ENCODE measurements at places on chromosomes 5 and 9. TPM values are rescaled to one million over a fixed set of nuclear protein-coding genes. Genes with fewer than 3 reads are reported as not detected.

DNA sequence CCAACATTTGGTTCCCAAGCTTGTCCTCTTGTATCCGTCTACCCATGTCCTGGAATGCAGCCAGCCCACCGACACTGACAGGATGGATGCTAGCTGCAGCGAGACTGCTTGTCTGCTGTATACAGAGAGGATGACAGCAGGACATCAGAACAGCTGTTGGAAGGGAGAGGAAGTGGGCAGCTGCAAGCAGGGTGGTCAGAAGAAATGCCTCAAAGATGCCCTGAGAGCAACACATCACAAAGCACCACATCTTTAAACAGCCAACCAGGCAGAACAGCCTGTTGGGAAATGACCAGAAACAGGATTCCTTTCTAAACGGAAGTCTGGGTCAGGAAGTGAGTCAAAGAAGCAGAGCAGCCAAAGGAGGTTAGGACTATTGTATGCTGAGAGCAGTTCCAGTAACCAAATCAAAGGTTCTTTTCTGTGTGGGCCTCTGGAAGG is 219.1 kb downstream of the NDUFS4 start:
- DNase-seq = no peak

RECK gene
- total RNA-seq = 9.9 TPM

- no peak for DNase-seq
Observed at GRCh38 chr5:171634511-171634910, 151.1 kb upstream of the SMIM23 start.

DNA sequence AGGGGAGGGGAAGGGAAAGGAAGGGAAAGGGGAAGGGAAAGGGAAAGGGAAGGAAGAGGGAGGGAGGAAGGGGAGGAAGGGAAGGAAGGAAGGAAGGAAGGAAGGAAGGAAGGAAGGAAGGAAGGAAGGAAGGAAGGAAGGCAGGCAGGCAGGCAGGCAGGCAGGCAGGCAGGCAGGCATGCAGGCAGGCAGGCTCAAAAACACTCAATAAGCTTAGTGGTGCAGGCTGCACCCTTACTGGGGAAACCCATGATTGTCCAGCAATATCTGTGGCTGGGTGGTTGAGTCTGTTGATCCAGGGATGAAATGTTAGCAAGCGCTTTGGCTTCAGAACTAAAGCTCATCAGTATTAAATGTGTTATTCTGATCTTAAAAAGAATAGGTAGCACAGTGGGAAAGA is 145.6 kb downstream of the LPAR1 start:
- DNase-seq = no peak

DNA sequence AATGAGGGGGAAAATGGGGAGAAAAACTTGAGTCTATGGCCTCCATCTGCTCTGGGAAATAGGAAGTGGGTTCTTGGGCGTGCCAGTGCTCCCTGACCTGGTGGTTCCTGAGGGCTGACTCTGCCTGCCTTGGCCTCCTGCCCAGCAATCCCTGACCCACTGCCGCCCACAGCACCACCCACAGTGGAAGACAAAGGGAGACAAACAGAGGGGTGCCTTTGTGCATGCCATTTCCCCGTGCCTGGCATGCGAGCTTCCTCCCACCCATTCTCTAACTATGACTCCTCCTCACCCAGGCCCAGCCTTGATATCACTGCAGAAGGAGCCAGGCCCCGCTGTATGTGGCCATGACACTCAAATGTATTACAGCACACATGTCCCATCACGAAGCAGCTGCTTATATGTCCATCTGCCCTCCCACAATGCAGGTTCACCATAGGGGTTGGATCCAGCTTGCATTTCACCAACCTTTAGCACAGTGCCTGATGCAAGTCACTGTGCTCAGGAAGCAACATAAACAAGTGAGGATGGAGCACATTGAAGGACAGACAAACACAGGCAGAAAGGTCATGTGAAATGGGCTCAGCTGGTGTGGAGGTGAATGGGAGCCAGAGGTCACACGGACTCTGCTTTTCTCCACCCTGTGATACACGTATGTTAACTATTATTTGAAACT is 84.4 kb downstream of the ADRB2 start:
- DNase-seq = no peak

BTNL8 gene
- 0.96 TPM for total RNA-seq

SPATA31C1 gene
- total RNA-seq = not detected

DNA sequence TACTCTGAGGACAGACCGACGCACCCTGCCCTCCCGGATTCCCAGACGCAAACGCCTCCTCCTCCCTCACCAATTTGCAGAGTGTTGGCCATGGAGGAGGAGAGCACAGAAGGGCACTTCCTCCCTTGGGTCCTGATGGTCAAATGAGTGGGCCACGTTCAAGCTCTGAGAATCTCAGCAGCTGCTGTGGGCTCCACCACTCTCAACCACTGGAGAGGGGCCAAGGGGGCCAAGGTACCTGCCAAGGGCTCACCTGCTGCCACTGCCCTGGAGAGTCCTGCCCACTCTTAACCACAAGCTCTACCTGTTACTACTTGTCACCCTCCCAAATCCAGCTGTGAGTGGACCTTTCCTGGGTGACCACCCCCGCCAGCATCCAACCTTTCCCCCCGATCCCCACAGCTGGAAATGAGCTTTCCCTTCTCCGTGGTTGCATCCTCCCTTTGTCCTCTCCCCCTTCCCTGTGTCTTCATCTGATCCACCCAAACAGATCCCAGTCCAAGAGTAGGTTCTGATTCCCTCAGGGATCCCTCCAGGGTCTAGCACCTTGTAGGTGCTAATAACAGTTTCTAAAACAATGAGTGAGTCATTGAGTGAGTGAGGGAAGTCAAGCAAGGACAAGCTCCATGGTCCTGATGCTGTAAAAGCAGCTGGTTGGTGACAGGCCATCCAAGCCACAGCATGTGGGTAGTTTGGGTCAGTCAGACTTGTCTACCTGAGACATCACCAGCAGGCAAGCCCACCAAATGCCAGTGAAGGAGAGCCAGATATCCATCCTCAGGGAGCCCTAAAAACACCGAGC is 69.7 kb downstream of the FAM114A2 start:
- DNase-seq = no peak

DNA sequence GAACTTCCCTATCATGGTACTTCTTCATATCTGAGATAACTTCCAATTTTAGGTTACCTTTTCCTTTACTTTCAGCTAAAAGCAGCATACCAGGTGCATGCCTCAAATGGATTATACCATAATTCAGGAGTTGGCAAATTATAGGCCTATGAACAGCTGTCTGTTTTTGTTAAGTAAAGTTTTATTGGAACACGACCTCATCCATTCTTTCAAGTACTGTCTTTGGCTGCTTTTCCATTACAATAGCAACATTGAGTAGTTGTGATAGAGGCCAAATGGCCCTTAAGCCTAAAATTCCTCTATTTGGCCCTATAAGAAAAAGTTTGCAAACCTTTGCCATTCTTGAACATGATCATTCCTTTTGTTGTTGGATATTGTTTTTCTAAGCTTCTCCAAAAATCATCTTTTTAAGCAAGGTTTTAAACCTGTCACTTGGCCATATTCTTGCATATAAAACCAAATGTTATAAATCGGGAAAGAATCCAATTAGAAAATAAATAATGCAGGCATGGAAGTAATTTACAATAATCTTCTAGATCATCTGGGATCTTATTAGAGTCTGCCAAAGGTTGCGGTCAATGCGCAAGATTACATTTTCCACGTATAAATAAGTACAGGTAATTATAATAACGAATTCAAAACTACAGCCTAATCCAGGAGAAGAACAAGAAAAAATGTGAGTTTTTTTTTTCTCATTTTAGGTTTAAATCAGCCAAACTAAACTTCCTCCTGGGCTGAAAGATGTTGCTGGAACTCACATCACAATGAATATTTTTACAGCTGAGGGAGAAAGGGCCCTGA is 226.5 kb upstream of the ANKRD55 start:
- DNase-seq = no peak

DNA sequence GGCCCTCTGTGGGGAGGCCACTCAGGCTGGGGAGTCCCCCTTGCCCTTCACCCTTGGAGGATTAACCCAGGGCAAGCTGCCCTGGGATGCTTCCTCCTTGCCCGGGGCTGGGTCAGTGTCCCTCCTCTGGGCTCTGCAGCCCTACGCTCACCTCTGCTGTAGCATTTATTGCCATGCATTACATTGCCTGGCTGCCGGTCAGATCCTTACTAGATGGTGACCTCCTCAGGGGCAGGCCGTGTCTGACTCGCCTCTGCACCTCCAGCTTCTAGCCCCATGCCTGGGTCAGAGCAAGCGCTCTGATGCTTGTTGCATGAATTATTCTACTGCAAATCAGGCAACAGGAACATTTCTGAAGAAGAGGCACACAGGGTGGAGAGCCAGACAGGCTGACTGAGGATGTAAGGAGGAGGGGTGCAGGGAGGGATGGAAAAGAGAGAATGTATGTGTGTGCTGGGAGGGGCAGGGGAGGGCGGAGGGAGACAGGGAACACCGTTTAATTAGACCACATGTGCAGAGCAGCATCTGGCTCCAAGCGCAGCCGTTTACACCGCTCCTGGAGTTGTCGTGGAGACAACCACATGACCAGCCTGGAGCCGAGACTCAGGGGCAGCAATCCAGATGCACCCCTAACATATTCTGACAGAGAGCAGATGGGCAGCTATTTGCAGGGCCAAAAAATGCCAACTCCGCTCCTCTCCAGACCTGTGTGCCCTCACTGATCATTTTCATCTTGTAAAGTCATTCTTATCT is 117.0 kb downstream of the CRB2 start:
- DNase-seq = no peak

GRCh38 chr5:172245046-172245445 is 38.5 kb downstream of the UBTD2 start:
- no peak for DNase-seq

TTC16 gene
- total RNA-seq = not detected

- DNase-seq = no peak
Observed at GRCh38 chr5:35304291-35304690, 74.0 kb upstream of the PRLR start.

PCDH12 gene
- total RNA-seq = not detected

DNA sequence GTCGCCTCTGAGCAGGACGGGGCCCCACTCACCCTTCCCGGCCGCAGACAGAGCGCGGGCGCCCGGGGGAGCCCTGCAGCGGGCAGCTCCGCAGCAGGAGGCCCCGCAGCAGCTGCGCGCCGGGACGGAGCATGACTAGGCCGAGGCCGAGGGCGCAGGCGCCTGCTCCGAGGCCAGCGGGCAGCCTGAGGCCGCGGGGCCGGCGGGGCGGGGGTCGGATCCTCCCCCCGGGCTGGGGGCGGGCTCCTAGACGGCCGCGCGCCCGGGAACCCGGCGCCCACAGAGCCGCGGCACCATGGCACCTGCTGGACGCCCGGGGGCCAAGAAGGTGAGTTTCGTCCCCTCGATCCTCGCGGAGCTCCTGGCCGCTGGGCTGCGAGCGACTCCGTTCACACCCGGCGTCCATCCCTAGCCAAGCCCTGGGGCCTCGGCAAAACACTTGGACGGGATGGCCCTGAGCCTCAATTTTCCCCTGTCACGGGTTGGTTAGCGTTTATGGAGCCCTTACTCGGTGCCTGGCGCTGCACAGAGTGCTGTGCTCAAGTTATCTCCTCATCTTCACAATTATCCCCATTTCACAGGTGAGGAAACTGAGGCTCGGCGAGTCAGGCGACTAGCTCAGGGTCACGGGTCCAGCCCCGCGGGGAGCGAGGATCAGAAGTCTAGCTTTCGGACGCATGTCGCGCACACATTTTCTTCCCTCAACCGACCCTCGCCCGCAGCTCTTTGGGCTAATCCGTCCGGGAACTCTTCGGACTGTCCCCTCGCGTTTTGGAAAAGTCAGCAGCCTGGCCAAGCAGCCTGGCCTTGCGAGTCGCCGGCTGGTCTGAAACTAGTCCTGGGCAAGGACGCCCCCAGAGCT is at the start of the genes BHMT2 and DMGDH:
TSS of gene BHMT2 (plus strand) at position 280 of the 862 bp plus-strand sequence. CDS start at position 296, 16 bp downstream.
TSS of gene DMGDH (minus strand) at position 187 of the 862 bp plus-strand sequence. CDS start at position 133, 54 bp downstream.
- no peak for DNase-seq

DNA sequence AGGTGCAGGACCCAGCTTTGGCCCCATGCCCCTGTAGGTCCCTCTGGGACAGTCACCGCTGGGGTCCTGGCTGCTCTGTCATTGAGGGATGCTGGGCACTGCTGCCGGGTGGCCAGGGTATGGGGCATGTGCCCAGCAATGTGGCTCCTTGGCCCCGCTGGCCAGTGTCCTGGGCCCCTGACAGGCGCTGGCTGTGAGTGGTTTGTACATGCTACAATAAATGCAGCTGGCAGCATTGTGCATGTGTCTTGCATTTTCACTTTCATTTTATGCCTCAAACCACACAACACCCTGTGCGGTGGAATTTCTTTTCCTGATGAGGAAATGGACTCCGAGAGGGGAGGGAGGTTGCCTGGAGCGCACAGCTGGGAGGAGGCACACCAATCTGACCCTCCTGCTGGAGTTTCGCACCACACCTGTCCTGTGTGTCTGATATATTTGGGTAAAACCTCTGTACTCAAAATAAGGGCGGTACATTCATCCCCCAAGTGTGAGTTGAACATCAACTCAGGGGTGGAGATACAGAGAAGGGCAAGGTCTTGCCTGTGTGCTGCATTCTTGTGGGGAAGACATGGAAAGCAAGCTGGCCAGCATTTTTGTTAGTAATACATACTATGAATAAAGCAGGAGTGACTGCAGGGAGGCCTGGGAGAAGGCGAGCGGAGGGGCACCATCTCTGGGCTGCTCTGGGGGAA is 11.7 kb downstream of the TSPAN17 start:
- no peak for DNase-seq

GRCh38 chr5:13658761-13659160 is 285.7 kb downstream of the DNAH5 start:
- DNase-seq = no peak

WWC1 gene
- total RNA-seq = 29.1 TPM

- no peak for DNase-seq
Observed at GRCh38 chr5:65141493-65141892, 340.2 kb downstream of the ADAMTS6 start.

DNA sequence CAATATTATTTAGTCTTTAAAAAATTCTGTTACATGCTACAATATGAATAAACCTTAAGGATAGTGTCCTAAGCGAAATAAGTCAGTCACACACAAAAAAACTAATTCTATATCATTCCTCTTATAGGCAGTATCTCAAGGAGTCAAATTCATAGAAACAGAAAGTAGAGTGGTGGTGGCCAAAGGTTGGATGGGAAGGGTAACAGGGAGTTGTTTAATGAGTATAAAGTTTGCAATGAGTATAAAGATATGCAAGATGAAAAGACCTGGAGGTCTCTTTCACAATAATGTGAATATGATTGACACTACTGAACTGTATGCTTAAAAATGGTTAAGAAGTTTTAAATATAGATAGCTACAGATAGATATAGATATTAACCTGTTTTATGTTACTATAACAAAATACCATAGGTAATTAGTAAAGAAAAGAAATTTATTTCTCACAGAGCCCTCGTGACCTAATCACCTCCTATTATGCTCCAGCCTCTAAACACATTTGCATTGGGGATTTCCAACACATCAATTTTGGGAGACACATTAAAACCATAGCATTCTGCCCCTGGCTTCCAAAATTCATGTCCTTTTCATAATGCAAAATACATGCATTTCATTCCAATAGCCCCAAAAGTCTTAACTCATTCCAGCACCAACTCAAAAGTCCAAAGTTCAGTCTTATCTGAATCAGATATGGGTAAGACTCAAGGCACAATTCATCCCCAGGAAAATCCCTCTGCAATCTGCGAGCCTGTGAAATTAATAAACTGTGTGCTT is 93.6 kb downstream of the ATPSCKMT start:
- DNase-seq = no peak

GRCh38 chr9:122797316-122798063 is 2.4 kb upstream of the OR1K1 start:
- no peak for DNase-seq

IFNA2 gene
- not detected for total RNA-seq

TIMD4 gene
- total RNA-seq = 0.13 TPM

EDIL3 gene
- 48.3 TPM for total RNA-seq
